ENCODE measurements at places on chromosomes 6 and 20.

GRCh38 chr6:52731719-52732118 is 31.6 kb downstream of the GSTA2 start:
- DNase-seq: no peak

GRCh38 chr6:152696522-152696921 is 1.2 kb upstream of the MYCT1 start:
- no peak for DNase-seq

- DNase-seq: no peak
Measured at GRCh38 chr20:49680484-49680883, 33.2 kb downstream of the B4GALT5 start.

GRCh38 chr6:5439749-5440148 is 178.4 kb downstream of the FARS2 start:
- DNase-seq: no peak

DNA sequence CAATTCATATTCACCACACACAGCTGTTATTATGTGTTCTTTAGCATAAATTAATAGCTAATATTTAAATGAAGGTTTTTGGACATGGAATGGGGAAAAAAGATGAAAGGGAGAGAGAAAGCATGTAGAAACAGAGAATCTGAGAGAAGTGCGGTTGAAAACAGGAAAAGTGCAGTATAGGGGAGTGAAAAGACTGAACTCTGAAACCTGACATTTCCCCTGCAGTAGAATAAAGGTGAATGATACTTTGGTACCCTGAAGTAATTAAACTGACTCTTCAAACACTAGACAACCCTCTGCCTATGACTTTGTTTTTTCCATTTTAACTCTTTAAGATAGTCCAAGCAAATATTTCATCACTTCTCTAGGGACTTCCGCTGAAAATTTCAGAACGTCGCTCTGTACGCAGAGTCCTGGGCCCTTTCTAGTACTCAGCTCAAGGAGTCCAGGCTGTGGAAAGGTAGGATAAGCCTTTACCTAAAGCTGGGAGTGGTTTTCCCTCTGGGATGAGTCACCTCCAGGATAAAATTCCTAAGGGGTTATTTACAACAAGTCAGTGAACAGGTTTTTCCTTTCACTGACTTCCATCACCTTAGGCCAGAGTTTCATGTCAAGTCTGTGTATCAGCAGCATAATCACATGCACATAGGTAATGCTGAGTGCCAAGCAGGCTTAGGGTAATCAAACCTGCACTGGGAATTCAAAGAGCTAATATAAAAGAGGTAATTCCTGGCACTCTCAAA is 614.5 kb downstream of the PKHD1 start:
- DNase-seq: no peak

DNA sequence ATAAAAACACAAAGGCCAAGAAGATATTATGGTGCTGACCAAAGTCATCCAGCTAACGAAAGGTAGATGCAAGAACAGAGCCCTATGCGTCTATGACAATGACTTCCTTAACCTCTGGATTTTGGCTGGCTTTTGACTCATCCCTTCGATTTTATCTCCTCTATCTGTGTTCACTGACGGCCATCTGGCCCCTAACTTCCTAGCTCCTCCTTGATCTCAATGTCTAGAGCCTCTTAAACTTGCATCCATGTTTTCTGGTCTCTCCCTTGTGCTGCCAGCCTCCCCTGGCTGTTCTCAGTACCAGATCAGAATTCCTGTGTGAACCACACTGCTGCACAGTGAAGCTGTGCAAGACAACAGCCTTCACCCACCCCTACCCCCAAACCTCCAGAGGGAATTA is 452.9 kb downstream of the UTRN start:
- DNase-seq: no peak

GRCh38 chr6:32087574-32088486 is 21.3 kb downstream of the TNXB start:
- DNase-seq: peak; percentile 63

DNA sequence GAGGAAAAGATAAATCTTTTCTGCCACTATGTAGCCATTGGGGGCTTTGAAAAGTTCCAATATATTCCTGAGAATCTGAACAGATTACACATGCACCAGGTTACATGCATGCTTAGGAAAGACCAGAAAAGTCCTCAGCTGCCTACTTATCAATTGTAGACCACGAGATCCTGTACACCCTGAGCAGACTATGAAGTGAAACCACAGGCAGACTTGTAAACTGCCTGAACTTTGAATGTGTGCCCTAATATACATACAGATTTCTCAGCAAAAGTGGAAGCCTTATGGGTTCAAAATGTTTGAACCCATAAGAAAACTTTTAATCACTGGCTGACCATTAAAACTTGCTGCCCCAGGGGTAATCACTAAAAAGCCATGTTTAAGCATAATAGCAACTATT is 273.5 kb upstream of the RUNX2 start:
- no peak for DNase-seq

DNA sequence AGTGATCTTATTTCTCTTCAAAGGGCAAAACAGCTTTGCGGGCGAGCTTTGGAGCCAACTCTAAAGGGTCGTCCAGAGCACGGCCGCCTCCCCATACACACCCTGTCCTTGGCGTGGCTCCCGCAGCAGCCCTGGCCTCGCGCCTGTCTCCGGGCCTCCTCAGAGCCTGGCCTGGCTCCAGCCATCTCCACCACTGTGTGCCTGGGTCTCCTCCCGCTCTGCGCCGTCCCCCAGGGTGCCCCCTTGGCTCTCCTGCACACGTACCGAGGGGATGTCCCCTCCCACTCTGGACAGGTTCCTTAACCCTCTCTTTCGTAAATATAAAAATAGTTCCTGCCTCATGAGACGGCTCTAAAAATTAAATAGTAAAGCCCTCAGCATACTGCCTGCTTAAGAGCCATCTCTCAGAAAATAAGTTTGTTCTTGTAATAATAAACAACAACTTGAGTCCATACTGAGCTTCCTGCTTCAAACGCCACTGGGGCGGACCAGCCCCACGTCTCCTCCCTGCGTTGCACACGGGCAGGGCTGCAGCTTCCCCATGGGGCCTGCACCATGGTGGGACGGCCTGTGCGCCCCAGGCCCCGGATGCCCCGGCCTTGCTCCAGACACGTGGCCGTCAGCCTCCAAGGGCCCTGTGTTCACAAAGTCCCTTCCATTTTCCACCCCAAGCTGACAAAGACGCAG is 226.2 kb downstream of the TTLL2 start:
- DNase-seq: no peak

DNA sequence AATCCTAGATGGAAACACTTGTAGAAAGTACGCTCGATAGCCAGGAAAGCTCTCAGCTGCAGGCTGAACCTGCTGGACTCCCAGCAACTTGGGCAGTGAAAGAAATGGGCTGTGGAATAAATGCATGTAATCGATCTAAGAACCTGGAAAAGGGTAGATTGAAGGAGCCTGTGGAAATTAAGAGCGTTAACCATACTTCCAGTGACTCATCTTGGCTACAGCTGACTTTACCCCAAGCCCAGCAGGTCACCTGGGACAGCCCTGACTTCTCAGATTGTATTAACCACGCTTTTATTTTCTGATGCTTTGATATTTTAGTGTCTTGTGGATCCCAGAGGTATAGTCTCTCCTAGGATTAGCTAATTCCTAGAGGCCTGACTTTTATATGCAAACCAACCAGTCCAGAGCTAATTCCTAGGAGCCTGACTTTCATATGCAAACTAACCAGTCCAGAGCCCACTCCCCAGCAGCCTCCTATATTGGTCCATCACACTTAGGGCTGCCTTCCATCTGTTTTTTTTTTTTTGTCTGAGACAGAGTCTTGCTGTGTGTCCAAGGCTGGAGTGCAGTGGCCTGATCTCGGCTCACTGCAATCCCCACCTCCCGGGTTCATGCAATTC is 86.3 kb downstream of the GMPR start:
- no peak for DNase-seq

- DNase-seq: no peak
Measured at GRCh38 chr20:10711903-10712451, 38.2 kb upstream of the JAG1 start.

DNA sequence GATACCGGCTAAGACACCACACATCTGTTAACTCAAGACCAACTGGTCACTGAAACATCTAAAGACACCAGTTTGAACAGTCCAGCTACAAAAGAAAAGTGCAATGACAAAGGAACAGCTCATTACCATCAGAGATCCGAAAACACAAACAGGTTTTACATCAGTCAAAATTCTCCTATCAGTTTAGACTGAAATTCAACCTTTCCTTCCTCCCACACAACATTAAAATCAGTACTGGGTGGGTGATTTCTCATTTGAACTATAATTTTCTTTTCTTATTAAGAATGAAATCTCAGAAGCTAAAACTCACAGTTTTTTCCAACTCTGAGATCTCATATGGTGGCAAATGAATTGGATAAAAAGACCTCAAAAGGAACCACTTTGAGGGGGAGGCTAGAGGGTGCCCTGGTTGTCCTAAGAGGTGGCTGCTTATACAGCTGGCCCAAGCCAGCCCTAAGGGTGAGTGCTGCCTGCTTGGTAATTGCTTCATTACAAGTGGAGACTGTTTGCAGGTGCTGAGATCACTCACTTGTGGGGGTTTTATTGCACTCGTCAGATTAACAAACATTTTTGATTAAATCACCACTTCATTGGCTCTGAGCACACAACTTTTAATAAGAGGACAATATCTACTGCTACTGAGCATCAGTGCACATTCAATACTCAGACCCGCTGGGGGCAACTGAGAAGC is 4.3 kb downstream of the CCDC167 start:
- DNase-seq: no peak

DNA sequence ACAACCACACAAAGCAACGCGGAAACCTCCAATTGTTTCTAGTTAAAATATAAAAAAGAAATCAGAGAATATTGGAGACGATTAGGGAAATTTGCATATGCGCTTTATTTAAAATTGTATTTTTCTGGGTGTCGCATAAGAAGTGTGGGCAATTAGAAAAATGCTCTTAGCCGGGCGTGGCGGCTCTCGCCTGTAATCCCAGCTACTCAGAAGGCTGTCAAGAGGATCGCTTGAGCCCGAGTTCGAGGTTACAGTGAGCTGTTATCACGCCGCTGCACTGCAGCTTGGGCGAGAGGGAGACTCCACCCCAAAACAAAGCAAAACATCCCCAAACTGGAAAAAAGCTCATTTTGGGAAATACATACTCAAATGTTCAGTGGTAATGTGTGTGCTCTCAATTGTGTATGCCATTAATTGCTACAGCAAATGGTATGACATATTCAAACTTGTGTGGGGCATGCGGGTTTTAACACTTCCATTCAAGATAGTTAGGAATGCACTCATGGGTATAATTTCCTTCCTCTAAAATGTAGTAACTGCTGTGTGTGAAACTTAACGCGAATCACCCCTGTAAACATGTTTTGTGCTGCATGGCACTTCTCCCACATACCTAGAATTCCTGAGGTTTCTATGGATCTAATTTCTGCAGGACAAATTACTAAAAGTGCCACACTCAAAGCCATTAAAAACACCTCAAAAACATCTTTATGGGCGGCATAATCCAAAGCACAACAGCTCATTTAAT is 54.7 kb upstream of the HFE start:
- DNase-seq: no peak

GRCh38 chr6:157773248-157773773 is 49.7 kb upstream of the SNX9 start:
- DNase-seq: no peak

DNA sequence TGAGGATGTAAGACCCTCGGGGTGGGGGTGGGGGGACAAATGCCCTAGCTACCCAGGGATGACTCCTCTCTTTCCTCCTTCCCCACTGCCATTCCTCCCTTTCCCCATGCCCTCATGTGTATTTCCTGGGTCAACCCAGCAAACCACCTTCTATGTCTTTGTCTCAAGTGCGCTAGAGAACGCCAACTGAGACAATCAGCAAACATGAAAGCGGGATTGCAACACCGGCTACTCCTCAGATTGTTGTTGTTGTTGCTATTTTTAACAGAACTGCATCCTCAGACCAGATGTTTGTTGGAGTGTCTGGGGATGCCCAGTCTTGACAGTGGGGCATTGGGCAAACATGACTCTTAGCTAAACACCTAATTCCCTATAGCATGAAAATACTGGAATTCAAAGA is 39.3 kb upstream of the HIVEP1 start:
- DNase-seq: no peak

GRCh38 chr20:50272030-50272723 is 81.5 kb downstream of the CEBPB start:
- DNase-seq: no peak

- no peak for DNase-seq
Measured at GRCh38 chr6:154622618-154623336, 110.4 kb upstream of the SCAF8 start.

DNA sequence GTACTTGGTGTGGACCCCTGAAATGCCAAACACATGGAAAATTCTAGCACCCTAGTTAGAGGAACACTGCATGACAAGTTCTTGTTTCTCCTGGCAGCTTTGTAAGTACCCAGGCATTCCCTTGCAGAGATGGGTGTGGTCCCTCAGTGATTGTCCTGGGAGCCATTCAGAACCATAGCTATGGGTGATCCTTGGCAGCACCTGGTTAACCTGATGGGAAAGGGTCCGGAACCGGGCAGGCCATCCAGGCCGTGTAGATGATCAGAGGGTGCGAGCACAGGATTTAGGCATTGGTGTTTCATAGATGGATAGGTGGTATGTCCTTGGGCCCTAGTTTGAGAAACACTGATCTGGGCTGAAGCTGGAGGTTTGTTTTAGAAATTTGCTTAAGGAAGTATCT is 95.8 kb downstream of the RPP40 start:
- no peak for DNase-seq

DNA sequence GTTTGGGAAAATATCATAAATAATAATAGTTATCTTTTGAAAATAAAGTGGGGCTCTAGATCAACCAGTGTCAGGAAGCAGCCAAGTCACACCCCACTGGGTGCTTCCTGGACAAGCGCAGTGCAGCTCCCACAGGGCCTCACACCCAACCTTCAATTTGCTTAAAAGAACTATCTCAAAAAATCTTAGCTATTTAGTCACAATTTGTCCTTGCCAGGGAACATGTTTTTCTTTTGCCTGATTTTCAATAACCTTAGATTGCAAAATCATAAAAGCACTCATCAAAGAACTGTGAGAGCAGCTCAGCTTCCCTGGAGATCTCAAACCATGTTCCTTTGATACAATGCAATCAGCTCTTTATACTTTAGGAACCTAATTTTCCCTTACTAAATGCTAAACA is 1.6 kb upstream of the NCOA7 start:
- DNase-seq: no peak

GRCh38 chr6:19297880-19298279 is 539.3 kb upstream of the ID4 start:
- DNase-seq: no peak

DNA sequence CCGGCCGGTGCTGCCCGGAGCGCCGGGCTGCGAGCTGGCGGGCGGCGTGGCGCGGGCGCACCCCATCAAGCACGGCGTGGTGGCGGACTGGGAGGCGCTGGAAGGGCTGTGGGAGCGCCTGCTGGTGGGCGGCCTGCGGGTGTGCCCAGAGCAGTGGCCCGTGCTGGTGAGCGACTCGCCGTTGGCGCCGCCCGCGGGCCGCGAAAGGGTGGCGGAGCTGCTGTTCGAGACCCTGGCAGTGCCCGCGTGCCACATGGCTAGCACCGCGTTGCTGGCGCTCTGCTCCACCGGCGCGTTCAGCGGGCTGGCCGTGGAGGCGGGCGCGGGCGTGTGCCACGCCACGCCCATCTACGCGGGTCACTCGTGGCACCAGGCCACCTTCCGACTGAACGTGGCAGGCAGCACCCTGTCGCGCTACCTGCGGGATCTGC is 517 bp downstream of the ACTL10 start:
- peak; percentile 79 for DNase-seq

- DNase-seq: no peak
Measured at GRCh38 chr6:85372915-85373270, 77.0 kb upstream of the NT5E start.

- no peak for DNase-seq
Measured at GRCh38 chr6:96923871-96924493, 546 bp upstream of the KLHL32 start.
